ENCODE measurements at places on chromosomes 5 and 9.

DNA sequence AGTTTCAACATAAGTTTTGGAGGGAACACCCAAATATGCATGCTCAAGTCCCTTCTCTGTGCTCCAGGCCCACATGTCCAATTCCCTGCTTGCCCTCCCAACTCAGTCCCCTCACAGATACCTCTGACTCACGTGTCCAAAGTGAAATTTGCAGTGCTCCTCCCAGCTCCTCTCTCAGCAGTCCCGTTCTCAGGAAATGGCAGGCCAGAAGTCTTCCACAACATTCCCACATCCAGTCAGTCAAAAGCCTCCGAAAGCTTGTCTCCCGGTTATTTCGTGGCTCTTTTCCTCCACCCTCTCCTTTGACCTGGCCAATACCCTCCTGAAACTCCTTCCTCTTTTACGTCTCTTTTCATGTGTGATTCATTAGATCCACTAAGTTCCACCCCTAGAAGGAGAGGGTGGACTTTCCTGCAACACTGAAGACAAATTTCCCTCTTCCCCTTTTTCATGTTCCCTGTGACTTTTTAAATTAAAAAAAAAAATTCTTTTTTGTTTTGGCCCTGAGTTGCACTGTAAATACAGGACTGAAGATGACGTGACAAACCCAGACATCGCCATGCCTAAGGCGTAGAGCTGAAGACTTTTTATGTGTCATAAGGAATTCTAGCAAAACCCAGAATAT is 12.8 kb upstream of the MGAT1 start:
- peak; percentile 52 for DNase-seq

DNA sequence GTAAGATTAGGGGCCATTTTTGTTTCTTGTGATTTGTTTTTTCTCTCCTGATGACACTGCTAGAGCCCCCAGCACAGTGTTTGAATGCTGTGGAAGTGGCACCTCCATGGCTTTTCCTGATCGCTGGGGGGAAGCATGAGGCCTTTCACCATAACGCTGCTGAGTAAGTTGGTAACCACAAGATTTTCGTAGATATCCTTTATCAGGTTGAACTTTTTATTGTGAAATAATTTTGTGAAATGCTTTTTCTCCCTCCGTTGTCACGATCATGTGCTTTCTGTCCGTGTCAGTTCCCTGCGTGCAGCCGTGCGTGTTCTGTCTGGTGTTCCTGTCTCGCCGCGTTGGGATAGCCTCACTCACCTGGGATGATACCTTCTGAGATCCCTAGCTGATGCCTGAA is 59.4 kb downstream of the EHMT1 start:
- DNase-seq = no peak

DNA sequence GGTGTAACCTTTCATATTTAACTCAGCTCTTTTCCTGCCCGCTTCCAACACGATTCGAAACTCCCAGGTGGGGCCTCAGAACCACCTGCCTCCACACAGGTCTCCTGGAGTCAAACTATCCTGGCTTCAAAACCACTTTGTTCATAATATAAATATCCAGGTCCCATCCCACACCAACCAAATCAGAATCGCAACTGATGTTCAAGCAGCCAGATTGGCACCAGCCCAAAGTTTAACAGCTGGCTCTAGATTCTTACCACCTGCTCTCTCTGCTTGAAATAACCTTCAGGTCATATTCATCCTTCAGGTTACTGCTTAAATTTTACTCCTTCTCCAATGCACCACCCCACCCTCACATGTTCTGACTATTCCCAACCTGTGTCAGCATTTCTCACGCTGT is 231.4 kb upstream of the TRPM3 start:
- no peak for DNase-seq

- no peak for DNase-seq
Observed at GRCh38 chr5:167643631-167644280, 647.7 kb upstream of the WWC1 start.

GRCh38 chr9:10148796-10149195 is 464.0 kb downstream of the PTPRD start:
- DNase-seq = no peak

GRCh38 chr5:139181835-139182452 is 16.2 kb downstream of the SIL1 start:
- no peak for DNase-seq

- no peak for DNase-seq
Observed at GRCh38 chr5:11619339-11620024, 284.8 kb downstream of the CTNND2 start.

DNA sequence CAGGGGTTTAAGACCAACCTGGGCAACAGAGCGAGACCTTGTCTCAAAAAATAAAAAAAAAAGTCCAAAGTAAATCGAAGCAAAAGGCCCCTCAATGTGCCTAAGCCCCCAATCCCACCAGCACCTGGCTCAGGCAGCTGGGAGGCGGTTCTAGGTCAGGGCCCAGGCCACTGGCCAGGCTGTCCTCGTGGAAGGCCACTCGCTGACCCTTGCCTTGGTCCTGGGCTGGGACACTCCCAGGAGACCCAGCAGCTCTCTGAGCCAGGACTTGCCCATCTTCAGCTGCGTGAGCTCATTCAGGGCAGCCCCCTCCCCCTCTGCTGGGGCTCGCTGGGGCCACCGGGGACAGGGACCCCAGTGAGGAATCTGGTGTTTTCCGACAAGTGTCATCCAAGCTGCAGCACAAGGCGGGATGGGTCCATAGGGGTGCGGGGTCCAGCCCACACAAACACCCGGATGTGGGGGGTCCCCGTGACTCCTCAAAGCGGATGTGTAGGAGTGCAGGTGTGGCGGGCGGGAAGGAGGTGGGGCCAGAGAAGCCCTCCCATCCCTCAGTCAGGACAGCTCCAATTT is 4.0 kb downstream of the AGPAT2 start:
- no peak for DNase-seq

DNA sequence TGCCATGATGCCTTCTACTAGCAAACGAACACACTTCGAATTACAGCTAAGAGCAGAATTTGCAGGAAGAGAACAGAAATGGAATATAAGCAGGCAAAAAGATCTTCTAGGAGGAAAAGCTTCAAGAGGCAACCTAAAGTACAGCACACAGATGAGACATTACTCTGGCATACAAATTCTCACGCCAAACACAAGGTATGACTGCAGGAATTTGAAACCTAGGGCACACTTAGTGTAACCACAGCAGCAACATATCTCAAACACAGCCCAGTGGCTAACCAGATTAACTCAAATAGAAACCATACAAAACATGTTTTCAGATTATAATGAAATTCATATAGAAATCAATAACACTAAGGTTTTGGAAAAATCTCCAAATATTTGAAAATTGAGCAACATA is 481.0 kb upstream of the RGMB start:
- no peak for DNase-seq

GRCh38 chr5:9765419-9766140 is 135.4 kb upstream of the TAS2R1 start:
- no peak for DNase-seq

DNA sequence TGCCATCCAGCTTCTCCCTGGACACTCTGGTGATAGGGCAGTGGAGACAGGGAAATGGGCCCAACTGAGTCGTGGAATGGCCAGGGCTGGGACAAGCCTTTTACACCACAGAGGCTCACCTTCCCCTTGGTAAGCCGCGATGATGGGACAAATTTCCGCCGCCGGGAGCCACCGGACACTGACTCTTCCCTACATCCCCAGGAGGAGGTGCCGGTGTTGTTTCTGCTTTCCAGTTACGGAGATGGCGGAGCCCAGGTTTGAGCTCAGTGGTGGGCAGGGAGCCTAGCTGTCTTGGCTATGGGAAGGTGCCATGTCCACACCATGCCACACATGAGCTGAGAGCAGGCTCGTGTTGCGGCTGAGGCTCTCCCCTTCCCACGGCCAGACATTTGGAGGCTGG is 19.9 kb upstream of the WNK2 start:
- DNase-seq = no peak

DNA sequence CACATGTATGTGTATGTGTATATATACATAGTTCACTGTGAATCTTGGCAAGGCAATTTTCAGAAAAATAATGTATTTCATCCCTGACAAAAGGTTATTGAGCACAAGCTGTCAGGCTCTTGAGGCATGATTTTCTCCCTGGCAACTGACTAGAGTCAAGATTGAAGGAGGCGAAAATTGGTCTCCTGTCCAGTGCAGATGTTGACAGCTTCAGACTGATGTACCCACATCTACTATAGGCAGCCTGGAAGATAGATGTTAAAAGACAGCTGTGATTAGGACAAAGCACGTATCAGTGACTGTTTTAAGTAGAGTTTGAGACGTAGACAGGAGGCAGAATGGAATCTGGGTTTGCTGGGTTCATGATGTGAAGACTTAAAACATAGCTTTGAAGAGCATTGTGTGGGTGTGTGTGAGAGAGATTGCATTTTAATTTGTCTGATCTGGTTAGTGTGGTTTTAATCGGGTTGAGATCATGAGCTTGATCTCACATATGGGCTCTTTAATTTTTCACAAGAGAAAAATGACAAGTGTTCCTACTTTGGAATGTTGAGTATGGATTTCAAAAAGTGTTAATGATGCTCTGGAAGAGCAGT is 39.1 kb downstream of the CTNNA1 start:
- DNase-seq = no peak

GRCh38 chr9:76107482-76107881 is 217.0 kb downstream of the PCSK5 start:
- DNase-seq = no peak

DNA sequence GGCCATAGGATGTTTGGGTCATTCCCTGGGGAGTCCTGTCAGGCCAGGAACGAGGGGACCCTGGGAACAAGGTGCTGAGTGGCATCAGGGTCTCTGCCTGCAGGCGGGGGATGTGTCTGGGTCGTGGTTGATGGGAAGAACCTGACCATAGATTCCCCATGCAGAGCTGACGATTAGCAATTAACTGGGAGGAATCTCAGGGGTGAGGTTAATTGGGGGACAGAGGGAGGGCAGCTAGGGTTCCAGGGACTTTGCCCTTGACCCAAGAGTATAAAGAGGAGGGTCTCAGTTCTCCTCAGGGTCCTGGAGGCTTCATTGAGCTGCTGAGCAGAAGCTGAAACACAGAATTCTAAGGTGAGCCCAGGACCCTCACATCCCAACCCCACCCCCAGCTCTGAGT is at the start of gene SLC34A1:
TSS of gene SLC34A1 (plus strand) at position 301 of the 400 bp plus-strand sequence. CDS start 1,308 bp downstream, outside the sequence.
- no peak for DNase-seq

DNA sequence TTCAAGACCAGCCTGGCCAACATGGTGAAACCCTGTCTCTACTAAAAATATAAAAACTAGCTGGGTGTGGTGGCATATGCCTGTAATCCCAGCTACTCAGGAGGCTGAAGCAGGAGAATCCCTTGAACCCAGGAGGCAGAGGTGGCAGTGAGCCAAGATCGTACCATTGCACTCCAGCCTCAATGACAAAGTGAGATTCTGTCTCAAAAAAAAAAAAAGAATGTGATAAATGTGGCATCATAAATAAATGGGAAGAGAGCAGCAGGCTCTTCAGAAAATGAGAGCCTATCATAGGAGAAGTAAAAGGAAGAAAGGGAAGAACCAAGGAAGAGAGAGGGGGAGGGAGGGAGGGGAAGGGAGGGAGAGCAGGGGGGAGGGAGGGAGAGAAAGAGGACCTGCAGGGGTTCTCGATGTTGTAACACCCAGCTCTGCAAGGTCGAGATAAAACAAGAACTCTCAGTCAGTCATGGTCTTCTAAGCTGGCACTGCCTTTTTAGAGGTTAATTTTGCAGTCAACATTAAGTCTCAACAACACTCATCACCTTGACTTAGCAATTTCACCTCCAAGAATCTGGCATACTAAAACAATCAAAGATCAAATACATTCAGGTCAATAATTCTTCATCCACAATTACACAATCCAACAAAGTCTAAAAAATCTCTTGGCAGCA is 68.7 kb upstream of the SIMC1 start:
- DNase-seq = no peak
